ENCODE measurements at places on chromosomes 5 and 9.

GRCh38 chr5:127014573-127014972 is 15.8 kb downstream of the MARCHF3 start:
- DNase-seq: no peak

- no peak for DNase-seq
Observed at GRCh38 chr9:83473488-83473971, 64.7 kb downstream of the FRMD3 start.

- no peak for DNase-seq
Observed at GRCh38 chr5:40360685-40361084, 319.0 kb upstream of the PTGER4 start.

- DNase-seq: peak; percentile 49
Observed at GRCh38 chr5:172872997-172873491, 39.0 kb downstream of the ERGIC1 start.

- DNase-seq: no peak
Observed at GRCh38 chr5:19619571-19619970, 368.4 kb downstream of the CDH18 start.

- no peak for DNase-seq
Observed at GRCh38 chr9:127049044-127049443, 73.4 kb downstream of the ANGPTL2 start.

DNA sequence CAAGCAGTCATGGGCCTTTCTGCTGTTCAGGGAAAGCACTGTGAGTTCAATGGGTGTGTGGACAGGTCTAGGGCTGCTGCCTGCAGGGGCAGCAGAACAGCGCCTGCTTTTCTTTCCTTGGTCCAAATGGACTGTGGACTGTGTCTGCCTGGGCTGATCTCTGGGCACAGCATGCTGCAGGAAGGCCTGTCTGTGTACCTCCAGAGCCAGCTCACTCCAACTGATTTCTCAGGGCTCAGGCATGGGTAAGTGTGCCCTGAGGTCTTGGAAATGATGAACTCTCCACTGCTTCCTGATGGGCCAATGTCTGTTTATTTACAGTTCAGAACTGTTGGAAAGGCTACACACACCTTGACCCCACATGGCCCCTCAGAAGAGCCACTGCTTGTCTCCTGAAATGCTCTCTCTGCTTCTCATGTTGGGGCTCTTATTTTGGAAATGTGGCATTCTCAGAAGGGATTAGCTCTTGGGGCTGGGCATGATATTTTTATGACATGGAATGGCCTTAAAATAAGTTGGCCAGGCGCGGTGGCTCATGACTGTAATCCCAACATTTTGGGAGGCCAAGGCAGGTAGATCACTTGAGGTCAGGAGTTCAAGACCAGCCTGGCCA is 27.0 kb downstream of the SLC22A4 start:
- no peak for DNase-seq

DNA sequence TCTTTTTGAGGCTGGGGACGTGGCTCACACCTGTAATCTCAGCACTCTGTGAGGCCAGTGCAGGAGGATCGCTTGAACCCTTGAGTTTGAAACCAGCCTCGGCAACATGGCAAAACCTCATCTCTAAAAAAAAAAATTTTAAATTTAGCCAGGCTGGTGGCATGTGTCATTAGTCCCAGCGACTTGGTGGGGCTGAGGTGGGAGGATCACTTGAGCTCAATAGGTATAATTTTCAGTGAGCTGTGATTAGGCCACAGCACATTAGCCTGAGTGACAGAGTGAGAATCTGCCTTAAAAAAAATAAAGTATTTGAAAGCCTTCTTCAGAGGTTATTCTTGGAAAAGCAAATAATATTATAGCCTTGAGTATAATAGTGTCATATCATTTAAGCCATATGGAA is 41.8 kb downstream of the NSD1 start:
- DNase-seq: no peak

DNA sequence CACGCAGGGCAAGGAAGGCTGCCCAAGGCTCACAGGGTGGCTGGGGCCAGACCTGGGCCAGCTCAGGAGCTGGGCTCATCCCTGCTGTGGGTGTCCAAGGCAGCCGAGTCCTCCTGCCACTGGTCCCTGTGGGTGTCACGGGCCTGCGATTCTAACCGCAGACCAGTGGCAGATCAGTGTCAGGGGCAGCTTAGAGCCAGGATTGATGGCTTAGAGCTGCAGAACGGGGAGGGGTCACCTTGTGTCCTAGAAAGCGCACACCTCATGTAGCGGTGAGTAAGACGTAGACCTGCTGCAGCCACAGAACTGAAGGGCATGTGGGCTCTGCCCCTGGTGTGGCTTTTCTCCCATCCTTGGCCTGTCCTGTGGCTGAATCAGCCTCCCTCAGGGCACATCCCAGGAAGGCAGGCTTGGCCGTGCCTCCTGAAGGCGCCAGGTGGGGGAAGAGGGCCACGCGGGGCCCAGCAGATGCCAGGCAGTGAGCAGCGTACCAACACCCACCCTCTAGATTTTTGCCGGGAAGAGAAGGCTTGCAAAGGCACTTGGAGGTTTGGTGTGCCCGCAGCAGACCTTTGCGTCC is 78.3 kb upstream of the FCN2 start:
- DNase-seq: no peak

DNA sequence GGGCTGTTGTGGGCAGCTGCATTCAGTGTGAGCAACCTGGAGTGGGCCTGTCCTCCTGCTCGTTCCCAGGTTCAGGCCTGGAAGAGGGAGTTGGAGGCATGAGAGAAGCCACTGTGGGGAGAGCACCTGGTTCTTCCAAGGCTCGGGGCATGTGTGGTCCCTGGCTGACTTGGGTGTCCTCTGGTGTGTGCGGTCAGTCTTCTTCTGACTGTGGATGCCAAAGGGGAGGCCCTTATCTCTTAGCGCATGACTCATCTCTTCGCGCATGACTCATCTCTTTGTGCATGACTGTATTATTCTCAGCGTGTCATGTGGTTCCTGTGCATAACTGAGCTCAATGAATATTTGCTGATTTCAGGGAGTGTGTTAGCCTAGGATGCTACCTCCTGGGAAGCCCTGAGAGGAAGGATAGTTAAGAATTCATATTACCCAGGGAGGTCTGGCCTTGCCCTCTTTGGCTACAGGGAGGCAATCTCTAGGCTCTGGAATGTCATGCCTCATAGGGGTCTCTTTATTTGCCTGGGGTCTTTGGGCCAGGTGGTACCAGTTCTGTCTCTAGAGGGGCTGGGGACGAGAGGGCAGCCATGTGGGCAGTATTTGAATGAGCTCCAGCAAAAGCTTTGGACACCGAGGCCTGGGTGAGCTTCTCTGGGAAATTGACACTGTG is 188.7 kb downstream of the HSPA4 start:
- DNase-seq: no peak

DNA sequence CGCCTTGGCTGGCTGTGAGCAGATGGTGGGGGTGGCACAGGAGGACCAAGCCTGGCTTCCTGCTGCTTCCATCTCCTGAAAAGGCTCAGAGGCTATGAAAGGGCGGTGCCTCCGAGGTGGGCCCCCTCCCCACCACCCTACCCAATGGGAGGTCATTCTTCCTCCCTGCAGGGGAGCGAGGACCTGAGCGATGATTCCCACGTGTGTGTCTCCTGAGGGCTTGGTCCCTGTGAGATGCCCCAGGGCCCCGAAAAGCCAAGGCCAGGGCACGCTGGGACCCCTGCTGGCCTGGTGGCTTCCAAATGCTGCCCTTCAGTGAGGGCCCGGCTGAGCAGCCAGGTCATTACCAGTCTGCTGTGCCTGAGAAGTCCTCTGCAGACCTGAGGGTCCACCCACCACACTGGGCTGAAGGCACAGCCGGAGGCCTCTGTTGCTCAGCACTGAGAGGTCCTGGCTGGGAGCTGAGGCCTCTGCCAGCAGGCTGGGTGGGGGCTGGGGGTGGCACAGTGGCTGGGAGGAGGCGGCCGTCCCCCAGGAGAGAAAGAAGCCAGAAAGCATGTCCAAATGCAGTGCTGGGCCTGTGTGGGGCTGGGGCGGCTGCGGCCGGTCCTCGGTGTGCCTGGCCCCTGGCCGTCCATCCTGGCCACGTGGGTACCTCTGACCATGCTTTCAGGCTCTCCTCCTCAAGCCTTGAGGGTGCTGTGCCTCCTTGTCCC is 14.0 kb upstream of the SLC6A19 start:
- DNase-seq: no peak

DNA sequence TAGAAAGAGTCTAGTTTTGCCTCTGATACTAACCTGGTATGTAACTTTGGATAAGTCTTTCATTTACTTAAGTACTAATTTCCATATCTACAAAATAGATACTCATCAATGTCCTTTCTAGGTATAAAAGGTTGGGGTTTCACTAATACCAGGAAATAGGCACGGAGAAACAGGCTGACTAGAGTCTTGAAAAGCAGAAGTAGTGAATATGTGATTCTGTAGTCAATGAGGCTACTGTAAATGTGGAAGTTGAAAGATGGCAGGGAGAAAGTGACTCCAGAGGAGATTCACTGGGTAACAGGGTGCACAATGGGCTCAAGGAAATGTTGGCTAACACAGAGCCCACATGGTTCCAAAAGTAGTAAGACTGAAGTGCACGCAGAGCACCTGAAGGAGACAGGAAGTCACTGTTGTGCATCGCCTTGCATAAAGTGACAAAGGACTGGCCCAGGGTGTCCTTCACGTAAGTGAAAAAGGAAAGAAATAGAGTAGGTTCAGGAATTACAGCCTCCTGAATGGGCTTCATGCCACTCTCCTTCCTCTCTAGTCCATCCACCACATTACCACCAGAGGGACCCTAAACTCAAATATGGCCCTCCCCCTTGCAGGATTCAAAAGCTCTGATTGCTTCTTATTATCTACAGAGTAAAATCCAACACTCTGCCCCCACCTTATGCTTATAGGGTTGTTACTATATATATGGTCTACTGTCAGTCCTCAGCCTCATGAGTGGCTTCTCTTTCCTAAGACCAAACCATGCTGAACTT is 288.0 kb upstream of the SMARCA2 start:
- no peak for DNase-seq

GRCh38 chr9:98730871-98731270 is 22.1 kb upstream of the GABBR2 start:
- no peak for DNase-seq

GRCh38 chr9:95181226-95181818 is 136.2 kb downstream of the FANCC start:
- peak; percentile 42 for DNase-seq

GRCh38 chr5:74355041-74355824 is 285.3 kb downstream of the ENC1 start:
- DNase-seq: no peak

- peak; percentile 76 for DNase-seq
Observed at GRCh38 chr9:95770653-95771131, 104.8 kb upstream of the ERCC6L2 start.

DNA sequence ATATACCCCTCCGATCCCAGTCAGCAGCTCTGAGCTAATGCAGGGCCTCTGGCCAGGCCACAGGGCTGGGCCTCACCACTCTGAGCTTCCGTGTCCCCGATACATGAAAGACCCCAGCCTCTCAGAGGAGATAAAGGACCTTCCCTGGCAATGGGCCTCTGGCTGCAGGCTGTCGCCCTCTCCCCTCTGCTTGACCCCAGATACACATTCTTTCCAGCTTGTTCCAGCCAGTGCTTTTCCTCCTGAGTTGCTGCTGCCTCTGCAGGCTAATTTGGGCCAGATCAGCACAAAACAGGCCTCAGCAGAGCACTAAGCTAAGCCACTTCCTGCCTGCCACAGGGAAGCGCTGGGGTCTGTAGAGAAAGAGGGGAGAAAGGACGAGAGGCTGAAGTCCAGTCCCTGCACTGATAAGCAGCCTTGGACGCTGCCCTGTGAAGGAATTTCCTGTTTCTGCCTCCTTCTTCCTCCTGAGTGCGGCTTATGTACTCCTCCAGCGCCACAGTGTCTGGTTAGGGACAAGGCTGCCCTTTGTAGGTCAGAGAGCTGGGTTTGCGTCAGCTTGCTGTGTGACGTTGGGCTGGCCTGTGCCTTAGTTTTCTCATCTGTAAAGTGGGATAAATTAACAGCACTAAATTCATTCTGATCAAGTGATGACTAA is 73.0 kb upstream of the IL17B start:
- peak; percentile 61 for DNase-seq

- no peak for DNase-seq
Observed at GRCh38 chr5:30051976-30052375, 1141.5 kb upstream of the CDH6 start.

- DNase-seq: no peak
Observed at GRCh38 chr9:128765499-128765898, 6.2 kb downstream of the ZER1 start.

- no peak for DNase-seq
Observed at GRCh38 chr9:16915126-16915831, 44.8 kb upstream of the BNC2 start.

DNA sequence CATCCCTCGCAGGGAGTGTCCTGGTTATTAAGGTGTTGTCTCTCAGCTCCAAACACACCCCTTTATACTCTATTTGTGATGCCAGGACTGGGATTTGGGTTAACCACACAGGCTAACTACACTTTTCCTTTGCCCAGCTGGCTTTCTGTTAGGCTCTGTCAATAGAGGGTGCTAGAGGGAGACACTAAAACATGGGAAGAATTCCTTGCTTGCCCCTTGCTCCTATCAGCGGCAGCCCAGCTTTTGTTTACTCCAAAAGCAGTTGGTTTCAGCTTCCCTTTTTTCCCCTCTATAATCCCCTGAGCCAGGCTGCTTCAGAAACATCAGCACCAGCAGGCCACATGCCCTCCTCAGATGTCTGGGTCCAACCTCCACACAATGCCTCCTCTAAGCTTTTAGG is 297.1 kb downstream of the KCTD16 start:
- peak; percentile 61 for DNase-seq

DNA sequence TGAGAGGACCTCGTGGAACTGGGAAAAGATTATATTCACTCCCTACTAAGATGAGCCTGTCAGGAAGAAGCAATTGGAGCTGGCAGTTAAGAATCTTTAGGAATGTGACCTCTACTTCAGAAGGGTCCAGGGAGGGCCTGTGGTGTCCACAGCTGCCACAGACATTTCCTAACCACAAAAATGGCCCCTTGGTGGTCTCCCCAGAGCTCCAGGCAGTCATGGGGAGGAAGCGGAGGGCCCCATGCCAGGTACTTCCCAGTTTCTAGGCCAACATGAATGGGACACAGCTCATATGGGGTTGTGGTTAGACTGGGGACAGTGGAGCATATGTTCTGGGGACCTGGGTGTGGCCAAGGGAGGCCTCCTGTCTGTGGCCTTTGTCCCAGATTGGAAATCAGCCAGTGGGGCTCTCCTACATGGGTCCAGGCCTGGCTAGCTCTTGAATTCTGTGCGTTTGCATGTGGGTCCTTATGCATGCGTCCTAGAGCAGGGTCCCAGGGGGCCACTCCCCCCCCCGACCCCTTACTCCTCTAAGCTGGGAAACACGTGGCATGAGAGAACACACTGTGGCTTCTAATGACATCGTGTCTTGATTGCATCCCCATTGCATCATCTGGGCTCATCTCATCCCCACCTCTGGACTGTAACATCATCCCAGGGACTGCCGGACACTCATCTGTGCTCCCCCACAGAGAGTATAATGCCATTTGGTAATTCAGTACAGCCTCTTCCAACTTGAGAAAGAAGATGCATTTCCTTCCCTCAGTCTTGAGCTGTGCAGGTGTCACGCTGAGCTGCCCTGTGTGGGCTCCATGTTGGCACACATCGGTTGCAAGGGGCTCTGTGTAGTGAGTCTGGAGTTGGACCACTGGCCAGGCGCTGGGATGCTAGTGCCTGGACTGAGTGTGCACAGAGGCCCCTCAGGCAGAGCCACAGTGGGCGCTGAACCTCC is 31.3 kb downstream of the IRF1 start:
- no peak for DNase-seq

All from eye (tissue), 1 donor.